ENCODE measurements at places on chromosomes 13 and 19.

- no peak for DNase-seq
Measured at GRCh38 chr19:3733549-3734309, 25.5 kb downstream of the TJP3 start.

GRCh38 chr13:99041337-99041736 lies 63.5 kb upstream of the DOCK9 start:
- DNase-seq = no peak

DNA sequence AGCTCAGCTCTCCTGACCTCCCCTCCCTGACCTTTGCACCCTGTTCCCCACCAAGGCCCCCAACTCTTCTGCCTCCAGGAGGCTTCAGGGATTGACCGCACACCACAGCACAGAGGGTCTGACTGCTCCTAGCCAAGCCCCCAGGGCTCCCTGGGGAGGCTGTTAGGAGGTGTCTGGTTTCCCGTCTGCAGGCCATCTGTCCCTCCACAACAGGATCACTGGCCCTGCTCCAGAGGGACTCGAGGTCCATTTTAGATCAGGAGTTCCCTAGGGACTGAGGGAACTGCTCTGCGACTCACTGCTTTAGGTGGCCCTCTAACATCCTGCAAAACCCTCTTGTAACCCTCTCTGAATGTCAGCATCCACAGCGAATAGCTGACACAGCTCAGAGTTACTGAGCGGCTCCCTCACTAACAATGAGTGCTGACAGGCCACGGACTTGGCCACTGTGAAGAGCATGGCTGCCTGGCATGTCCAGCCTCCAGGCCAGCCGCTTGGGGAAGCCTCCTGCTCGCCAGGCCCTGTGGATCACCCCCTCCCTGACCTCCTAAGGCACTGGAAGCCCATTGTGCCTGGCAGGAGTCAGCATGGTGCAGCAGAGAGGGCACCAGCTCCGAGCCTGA lies 17.7 kb downstream of the GRIK5 start:
- DNase-seq = no peak

DNA sequence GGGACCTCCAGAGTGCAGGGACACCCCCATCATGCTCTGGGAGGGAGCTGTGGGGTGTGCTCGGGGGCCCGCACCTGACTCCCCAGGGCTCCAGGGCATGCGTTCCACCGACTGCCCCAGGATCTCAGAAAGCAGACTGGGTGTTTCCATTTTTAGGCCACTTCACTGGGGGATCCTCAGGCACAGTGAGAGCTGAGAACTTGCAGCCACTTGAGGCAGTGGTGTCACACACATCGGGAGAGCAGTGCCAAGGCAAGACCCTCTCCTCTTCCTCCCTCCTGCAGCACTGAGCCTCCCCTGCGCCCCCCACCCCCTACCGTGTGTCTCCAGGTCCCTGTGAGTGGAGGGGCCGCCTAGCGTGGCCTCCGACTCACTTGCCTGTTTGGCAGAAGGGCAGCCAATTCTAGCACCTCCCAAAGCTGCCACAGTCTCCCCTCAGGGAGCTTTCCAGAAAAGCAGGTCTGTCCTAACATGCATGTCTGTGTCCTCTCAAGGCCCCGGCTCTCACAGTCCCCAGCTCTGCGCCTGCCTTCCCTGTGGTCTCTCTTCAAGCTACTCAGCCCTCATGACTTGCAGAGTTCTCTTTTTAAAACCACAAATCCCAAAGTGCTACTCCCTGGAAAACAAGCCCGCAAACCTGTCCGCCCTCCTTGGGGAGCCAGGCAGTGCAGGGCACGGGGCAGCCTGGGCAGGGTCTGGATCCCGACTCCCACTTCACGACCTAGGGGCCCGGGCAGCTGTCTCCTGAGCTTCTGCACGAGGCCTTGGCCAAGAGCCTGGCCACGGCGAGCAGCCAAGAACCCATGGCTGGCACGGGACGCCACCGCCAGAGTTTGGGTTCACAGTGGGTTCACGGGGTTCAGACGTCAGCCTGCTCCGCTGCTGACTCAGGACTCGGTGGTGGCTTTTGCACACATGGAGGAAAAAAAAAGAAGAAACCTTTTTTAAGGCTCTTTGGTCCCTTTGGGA lies 94.1 kb downstream of the STK24 start:
- no peak for DNase-seq

GRCh38 chr13:110233951-110234280 lies 73.0 kb downstream of the COL4A1 start:
- DNase-seq = no peak

- no peak for DNase-seq
Measured at GRCh38 chr13:37277007-37277406, 171.5 kb upstream of the CSNK1A1L start.

DNA sequence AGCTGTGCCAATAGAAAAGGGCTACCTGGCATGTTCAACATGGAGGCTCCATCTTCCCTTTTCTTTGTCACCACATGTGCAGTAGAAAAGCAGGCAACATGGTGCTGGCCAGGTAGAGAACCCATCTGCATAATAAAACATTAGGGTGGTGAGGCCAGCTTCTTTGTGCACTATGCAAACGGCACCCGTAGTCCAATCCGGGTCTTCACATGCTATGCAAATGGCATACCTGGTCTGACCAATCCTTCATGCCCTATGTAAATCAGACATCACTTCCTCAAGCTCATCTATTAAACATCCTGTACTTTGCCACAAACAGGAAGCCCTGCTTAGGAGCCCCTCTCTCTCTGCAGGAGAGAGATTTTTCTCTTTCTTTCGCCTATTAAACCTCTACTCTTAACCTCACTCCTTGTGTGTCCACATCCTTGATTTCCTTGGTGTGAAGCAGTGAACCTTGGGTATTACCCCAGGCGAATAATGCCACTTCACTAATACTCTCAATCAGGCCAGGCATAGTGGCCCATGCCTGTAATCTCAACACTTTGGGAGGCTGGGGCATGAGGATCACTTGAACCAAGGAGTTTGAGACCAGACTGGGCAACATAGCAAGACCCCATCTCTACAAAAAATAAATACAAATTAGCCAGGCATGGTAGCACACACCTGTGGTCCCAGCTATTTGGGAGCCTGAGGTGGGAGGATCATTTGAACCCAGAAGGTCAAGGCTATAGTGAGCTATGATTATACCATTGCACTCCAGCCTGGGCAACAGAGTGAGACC lies 111.3 kb upstream of the MRI1 start:
- DNase-seq = no peak

DNA sequence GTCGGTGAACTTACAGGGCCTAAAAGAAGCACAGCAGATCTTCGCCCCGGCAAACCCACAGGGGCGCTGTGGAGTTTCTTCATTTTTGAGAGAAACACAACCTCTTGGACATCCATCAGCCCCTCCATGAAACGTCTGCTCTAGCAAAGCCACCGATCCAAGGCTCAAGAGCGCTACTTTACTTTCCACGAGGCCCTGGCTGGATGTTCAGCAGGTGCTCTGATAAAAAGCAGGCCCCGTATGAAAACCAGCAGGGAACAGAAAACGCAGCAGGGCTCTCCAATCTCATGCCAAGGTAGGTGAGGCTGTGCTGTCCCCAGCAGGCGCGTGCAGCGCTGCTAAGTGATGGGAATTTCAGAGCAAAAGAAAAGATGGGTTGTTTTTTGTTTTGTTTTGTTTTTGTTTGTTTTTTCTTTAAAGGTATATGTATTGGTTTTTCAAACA lies 86.7 kb downstream of the IRS2 start:
- no peak for DNase-seq

GRCh38 chr19:43408043-43408442 lies 6.6 kb upstream of the TEX101 start:
- no peak for DNase-seq

DNA sequence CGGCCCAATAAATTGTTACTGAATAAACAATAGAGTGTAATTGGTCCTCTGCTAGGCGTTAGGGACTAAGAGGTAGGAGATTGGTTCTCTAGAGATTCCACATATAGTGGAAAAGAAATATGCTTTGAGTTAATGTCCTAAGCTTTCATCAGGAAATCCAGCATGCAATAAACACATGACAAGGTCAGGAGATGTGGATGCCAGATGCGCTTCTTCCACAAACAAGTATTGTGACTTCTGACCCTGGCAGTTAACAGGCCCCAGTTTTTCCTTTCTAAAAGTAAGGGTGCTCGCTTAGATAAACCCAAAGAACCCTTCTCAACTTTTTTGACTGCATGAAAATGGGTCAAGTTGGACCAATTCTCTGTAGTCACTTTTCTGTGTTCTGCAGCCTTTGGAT lies 146.5 kb upstream of the SOX21 start:
- DNase-seq = no peak

DNA sequence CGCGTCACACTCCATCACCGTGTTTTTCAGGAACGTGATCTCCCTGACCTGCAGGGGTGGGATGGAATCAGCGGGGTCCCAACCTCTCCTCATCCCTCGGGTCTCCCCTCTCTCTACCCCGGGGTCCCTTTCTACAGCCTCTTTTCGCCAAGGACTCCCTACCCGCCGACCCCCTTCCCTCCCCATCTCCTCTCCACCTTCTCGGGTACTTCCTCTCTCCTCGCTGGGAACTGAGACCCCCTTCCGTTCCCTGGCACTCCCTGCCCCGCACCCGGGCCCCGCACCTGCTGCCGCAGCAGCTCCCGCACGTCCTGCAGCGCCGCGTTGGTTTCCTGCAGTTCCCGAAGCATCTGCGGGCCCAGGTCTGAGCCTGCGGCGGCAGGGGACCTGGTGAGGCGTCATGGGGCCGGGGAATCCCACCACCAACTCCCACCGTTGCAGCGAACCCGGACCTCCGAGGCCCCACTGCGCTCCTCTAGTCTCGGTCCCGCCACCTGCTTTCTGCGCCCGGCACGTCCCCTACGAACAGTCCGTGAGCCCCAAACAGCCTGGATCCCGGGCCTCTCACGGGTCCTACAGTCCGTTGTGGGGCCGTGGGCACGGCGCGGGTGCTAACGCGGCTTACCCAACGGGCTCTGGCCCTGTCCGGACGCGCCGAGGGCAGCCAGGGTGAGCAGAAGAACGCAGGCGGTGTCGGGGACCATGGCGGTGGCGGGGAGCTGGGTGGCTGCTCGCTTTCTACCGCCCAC lies at the start of gene COMP:
Gene COMP (minus strand): TSS at position 740 of the 749 bp plus-strand sequence. CDS start 36 bp downstream, at position 704.
- no peak for DNase-seq

GRCh38 chr19:42529248-42529764 lies 1.0 kb upstream of the CEACAM1 start:
- DNase-seq = peak; percentile 62

DNA sequence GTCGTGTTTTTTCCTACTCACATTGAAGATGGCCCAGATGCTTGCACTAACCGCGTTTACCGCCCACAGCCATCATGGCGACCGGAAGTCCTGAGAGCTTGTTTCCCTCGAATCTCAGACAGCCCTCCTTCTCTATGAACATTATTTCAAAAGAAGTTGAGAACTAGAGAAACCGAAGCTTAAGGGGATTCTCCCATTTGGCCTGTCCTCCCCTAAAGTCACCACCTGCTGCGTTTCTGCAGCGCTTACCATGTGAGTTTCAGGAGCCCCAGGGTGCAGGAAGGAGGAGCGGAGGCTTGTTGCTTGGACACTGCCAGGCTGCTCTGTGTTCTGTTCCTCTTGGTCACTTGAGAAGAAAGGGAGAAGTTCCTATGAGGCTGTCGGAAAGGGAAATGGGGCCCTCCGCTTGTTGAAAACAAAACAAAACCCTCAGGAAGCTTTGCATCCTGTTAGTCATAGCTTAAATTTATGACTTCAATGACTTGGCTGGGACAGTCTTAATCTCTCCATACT lies 6.2 kb downstream of the CARD8 start:
- peak; percentile 70 for DNase-seq

GRCh38 chr13:41696163-41697003 lies 239.0 kb downstream of the RGCC start:
- no peak for DNase-seq
